ENCODE measurements at places on chromosomes 6 and 20.

DNA sequence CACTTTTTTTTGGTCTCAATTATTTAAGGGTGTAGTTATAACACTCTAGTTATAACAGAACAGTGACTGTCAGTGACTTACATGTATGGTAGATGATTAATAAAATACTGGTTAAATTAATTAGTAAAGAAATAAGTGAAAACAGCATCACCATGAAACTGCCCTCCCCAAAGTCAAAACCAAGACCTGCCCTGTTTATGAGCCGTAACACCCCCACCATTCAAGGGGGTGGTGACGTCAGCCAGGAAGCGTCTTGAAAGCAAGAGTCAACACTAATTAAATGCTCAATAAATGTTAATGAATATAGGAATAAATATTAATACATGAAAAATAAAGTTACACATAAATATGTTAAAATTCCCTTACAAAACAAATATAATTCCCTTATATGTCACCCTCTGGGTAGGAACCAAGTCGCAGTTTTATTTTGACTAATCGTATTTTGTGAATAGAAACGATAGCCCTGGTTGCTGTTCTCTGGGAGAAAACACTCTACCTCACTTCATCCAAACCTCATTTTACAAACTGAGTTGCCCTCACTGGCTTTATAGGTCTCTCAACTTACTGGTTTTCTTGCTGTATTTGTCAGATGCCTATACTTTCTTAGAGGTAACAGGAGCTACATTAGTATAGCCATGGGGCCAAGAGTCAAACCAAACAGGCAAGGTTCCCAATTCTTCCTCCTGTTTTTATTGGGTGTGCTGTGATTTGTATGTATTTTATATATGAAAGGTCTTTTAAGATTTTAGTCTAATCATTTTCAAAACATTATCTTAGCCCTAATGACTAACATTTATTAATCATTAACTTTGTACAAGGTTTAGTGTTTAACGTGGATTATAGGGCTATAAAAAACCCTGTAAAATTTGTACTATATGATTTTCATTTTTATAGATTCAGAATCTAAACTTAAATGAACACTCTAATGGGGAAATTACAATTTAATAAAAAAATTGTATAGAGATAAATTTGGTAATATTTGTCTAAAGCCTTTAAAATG lies 227.9 kb upstream of the IRAK1BP1 start:
- DNase-seq: no peak

- DNase-seq: no peak
These were observed 114.0 kb downstream of the BFSP1 start for GRCh38 chr20:17417225-17417624.

- no peak for DNase-seq
These were observed 224.9 kb downstream of the IBTK start for GRCh38 chr6:82022614-82023129.

DNA sequence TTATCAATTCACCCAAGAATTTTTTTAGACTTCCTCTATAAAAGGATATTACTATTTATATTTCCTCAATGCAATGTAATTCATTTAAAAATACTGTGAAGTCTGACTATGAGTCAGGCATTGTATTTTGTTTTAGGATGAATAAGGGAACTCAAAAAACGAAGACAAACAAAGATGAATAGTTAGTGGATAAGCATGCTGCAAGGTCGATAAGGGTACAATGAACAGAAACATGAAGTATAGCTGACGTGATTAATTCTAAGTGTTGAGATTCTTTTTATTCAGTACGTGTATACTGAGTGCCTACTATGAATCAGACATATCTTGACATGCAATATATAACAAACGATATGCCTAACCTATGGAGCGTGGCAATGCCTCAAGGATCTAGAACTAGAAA lies 105.4 kb downstream of the PDE10A start:
- DNase-seq: no peak

DNA sequence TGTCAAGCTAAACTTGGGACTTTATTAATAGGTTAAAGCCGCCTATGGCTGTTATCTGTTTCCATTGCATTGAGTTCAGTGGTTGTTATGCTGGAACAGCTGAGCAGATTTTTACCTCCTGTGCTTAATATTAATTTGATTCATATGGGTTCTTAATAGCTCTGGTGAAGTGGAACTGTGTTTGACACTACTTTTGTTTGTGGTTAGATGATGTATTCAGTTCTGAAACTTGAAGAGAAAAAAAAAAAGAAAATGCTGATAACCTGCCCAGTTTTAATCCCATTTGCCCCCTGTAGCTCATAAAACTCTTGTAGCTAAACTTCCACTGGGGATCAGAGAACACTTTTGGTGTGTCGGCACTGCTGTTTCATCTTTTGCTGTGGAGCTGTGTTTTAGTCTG lies 117.8 kb downstream of the ZDHHC14 start:
- no peak for DNase-seq

DNA sequence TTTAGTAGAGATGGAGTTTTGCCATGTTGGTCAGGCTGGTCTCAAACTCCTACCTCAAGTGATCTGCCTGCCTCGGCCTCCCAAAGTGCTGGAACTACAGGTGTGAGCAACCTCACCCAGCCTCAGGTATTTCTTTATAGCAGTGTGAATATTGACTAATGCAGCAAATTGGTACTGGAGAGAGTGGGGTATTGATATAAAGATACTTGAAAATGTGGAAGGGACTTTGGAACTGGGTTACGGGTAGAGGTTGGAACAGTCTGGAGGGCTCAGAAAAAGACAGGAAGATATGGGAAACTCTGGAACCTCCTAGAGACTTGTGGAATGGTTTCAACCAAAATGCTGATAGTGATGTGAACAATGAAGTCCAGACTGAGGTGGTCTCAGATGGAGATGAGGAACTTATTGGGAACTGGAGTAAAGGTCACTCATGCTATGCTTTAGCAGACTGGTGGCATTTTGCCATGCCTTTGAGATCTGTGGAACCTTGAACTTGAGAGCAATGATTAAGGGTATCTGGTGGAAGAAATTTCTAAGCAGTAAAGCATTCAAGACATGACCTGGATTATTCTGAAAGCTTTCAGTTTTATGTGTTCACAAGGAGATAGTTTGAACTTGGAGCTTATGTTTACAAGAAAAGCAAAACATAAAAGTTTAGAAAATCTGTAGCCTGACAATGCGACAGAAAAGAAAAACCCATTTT lies 127.2 kb downstream of the DTNBP1 start:
- no peak for DNase-seq

GRCh38 chr6:90065173-90065572 lies 170.9 kb downstream of the GJA10 start:
- DNase-seq: no peak

DNA sequence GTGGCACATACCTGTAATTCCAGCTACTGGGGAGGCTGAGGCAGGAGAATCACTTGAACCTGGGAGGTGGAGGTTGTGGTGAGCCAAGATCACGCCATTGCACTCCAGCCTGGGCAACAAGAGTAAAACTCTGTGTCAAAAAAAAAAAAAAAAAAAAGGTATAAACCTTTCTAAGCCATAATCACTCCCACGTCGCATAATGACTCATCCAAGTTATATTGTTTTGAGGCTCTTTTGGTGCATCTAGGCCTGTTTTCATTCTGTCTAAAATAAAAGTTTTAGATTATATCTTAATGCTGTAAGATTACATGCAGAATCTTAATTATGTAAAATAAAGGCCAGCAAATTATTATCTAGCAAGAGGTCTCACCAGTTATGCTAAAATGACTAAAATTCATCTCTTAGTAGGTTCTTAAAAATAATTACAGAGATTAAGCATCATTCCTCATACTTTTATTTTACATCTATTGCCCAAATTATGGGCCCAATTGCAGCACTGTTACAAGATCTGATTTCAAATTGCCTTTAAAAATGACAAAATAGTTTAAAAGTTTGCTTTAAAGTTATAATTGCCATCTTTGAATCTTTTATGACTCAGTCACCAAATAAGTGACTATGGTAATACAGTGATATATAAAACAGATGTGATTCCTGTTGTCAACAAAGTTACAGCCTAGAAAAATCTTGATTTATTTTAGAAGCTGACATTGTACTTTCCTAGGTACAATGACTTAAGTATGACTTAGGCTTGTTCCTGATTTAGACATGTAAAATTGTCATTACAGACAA lies 10.4 kb upstream of the SUMO4 start:
- DNase-seq: no peak

DNA sequence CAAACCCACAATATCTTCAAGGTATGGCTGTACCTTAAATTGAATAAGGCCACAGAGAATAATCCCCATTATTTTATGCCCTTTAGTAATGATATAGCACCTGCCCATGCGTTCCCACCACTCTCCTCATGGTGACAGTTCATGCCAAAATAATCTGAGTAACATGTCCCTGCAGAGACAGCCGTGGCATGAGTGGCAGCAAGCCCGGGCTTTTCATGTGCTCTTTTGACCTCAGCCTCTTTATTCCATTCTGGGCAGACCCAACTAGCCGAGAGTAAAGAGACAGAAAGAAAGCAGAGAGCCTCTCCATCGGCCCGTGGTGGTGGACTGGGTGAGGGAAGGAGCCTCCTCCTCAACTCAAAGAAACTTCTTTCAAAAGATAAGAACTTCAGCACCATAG lies 19.9 kb upstream of the POPDC3 start:
- DNase-seq: no peak

- DNase-seq: no peak
These were observed 76.2 kb upstream of the RPS6KA2 start for GRCh38 chr6:166703149-166703710.

DNA sequence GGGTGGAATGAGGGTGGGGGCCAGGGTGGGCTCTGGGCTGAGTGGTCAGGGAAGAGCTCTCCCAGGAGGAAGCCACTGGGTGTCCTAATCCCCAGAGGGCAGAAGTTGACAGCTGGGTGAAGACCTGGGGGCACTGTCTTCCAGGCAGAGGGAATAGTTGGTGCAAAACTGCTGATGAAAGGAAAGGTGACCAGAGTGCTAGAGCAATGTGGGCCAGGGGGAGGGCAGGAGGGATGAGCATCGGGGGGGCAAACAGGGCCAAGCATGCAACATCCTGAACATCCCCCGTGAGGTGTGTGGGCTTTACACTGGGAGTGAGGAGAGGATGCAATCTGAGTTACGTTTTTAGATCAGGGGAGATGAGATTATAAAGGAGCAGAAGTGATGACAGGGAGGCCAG lies 97.8 kb downstream of the NOL4L start:
- DNase-seq: no peak

DNA sequence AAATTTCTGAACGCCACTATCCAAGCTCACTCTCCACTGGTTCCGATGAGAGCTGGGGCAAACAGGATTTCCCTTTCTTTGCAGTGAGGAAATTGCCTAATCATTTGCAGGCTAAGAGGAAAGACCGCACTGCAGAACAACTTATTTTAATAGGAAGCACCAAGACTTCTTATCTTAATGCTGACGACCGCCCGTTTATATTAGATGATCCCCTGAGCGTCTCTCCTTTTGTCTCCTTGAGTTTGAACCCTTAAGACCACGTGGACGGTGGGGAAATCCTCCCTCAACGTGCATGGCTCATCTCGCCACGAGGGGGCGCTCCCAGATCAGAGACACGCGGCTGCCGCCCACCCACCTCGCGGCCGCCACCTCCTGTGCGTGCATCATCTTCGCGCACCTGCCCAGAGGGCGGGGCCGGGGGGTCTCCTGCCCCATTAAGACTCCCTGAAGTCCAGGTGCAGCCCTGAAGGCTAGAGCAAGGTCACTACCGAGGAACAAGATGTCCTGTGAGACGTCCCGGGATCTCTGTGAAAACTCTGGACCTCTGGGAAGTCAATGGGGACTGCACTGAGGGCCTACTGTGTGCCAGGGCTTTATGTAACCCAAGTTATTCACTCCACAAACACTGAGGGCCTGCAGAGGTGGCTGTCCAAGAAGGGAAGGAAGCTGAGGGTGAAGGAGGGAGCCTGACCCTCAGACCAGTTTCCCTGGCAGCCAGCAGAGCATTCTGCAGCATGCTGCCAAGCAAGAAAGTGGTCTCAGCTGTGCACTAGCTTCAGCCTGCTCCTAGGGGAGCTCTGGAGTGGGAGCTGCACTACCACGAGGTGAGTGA lies 28.1 kb downstream of the PDYN start:
- peak; percentile 79 for DNase-seq

- no peak for DNase-seq
These were observed 15.7 kb downstream of the SLC23A2 start for GRCh38 chr20:4985658-4986057.

GRCh38 chr6:167113935-167114910 lies 8.7 kb upstream of the CCR6 start:
- DNase-seq: no peak

DNA sequence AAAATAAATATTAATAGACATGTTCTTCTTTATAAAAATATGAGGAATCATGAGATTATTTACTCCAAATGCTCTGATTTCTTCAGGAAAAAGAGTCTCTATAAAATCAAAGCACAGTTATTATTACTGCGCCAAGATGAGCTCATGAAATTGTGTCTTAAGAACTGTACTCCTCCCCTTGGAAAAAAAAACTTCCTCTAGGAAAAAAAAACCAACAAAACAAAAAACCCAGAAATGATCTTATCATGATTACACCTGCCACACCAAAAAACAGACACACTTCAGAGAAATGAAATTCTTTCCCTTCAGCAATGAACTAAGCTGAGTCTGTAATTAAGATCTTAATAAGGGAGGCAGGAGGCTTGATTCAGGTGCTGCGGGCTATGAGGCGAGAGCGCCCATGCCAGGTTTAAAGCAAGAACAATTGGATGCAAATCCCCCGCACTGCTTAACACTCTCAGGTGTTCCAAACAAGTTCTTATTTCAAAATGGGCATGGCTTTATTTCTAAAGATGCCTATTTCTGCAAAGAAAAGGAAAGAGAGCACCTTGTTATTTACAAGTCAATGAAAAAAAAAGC lies 9.1 kb downstream of the NEDD9 start:
- DNase-seq: no peak

DNA sequence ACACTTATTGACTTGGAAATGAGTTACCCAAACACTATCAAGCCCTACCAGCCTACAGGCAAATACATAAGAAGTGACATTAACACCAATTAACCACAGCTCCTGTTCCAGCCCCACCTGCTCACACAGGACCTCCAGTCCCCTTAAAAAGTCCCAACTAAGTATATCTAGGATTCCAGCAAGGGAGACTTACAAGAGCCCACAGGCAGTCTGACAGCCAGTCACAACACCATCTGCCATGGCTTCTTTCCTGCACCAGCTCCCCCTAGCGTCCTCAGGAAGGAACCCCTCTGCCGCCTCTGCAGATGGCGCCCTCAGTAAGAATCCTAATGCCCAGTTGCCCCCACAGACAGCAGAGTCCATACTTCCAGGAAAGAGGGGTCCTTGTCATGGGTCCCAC lies 122.1 kb downstream of the HIVEP2 start:
- DNase-seq: no peak

- no peak for DNase-seq
These were observed 600.5 kb upstream of the GJE1 start for GRCh38 chr6:141532211-141532610.

DNA sequence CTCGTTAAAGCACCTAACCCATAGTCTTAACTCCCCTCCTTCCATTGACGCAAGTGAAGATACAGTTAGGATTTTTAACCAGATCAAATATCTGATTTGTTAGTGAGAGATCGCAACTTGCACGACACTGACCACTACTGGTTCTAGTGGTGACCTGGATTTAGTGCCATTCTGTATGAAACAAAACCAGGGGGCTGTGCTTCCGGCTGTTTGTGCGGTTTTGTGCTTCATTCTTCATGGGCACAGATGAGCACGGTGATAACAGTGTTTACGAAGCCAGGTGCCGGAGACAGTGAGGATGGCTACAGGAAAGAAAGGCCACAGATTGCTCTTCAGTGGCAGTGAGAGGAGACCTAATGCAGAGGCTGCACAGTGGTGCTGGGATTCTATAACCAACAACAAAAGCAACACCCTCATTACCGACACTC lies 75.5 kb downstream of the NOL4L start:
- no peak for DNase-seq

- DNase-seq: no peak
These were observed 93.6 kb downstream of the KIF16B start for GRCh38 chr20:16479666-16480065.

Data from left forelimb (tissue), 1 donor.